Cerebellar nuclear complex (tissue), 1 donor: ENCODE measurements at places on chromosomes 6 and 20.

- no peak for DNase-seq
Measured at GRCh38 chr20:58590679-58591473, 60.2 kb upstream of the STX16 start.

DNA sequence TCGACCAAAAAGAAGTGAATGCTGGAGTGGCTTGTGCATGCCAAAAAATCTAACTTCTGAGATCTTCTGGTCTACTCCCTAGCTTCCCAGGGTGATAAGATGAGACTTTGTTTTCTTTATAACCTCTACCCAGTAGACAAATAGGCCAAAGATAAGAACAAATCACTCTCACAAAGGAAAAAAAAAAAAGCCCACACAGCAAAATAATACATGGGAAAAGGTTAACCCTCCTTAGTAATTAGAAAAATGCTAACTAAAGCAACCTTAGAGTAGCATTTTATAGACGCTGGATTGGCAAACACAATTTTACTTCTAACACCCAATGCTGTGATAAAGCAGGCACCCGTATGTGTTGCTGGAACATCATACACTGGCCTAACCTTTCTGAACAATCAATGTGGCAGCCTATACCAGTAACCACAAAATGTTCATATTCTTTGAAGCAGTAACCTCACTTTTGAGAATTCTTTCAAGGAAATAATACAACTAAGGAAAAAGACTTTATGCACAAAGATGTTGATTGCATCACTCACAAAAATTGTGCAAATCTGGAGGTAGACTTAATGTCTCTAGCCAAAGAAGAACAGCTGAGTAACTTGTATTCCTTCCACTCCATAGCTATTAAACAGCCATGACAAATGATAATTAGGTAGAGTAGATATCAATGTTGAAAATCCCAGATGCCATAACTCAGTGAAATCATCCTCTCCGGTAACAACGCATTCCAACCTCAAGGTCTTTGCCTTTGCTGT, 116.3 kb upstream of the QKI start:
- DNase-seq, result no peak

- DNase-seq, result no peak
Measured at GRCh38 chr6:144657691-144658090, 372.6 kb downstream of the UTRN start.

- no peak for DNase-seq
Measured at GRCh38 chr20:6994452-6994851, 227.0 kb downstream of the BMP2 start.

- no peak for DNase-seq
Measured at GRCh38 chr20:11401988-11402387, 515.7 kb upstream of the BTBD3 start.

DNA sequence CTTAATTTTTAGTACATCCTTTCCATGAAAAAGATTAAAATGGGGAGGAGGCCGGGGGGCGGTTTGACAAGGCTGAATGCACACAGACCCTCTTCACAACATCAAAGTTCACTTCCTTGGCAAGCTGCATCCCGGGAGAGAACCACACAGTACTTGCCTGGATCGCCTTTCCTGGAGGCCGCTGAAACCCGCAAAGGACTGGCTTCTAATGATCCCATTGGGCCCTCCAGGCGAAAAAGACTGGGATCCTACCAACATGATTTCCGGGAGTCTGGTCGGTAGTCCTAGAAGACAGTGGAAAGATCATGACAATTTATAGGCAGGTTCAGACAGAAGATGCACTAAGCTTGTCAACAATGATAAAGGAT, 60.2 kb downstream of the RIPOR2 start:
- no peak for DNase-seq

DNA sequence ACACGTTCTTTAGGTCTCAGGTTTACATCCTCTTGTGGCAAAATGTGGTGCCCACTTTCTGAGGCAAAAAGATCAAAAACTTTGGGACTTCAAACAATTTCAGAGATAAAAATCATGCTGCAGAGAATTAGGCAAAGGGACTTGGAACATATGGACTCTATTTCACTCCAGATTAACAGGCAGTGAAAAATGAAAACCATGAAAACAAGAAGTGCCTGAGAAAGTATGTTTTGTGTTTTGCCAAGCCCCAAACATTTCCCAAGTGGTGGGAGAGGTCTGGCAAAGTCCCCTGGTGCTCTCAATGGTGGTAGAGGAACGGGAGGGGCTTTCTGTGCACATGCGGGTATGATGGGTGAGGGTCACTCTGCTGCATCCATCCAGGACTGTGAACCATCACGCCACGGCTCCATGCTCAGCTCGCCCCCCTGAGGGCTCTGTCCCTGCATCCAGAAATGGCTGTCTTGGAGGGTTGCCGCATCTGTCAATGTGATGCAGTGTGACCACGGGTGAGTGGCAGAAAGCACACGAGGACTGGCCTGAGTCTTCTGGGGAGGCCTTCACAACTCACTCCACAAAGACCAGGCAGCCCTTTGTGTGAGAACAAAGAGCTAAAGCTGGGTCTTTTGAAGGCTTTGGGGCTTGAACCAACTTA, 43.2 kb upstream of the TBC1D7 start:
- DNase-seq, result no peak

GRCh38 chr6:11233673-11234573, 1.5 kb upstream of the NEDD9 start:
- no peak for DNase-seq

GRCh38 chr20:33183312-33183711, 15.4 kb downstream of the BPIFA2 start:
- no peak for DNase-seq

DNA sequence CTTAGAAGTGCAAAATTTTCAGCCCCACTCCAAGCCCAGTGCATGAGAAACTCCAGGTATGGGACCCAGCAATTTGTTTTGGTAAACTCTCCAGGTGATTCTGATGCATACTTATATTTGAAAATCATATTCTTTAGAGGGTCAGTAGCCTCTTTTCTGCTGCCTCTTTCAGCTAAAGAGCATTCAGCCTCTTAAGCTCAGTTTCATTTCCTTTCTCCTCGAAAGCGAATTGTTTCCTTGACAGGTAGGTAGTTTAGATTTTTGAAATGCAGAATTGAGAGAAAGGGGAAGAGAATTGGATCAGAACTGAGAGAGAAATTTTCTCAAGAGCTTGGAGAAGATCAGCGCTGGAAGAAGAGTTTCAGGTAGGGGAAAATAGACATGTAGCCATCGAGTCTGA, 995.8 kb upstream of the FLRT3 start:
- no peak for DNase-seq

GRCh38 chr20:41166201-41167117, 29.1 kb downstream of the PLCG1 start:
- DNase-seq, result no peak

DNA sequence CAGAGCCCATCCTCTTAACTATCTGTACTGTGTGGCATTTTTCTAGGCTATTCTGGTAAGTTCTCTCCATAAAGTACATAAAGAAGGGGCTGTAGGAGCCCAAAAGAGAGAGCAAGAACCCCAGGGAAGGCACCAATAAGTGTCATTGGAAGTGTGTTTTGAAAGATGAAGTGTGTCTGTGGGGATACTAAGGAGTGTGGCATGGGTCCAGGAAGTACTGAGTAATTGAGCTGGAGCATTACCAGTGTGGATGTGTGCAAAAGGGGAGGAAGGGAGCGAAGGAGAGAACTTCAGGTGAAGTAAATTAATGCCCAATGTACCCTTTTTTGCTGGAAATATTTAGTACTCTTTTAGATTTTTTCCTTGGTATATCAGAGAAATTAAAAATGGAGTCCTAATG, 63.9 kb downstream of the KCNS1 start:
- no peak for DNase-seq

GRCh38 chr6:156776840-156777576, at the start of gene ARID1B:
Gene ARID1B (plus strand): TSS chr6:156777378. CDS start chr6:156777681, 303 bp downstream.
- no peak for DNase-seq

DNA sequence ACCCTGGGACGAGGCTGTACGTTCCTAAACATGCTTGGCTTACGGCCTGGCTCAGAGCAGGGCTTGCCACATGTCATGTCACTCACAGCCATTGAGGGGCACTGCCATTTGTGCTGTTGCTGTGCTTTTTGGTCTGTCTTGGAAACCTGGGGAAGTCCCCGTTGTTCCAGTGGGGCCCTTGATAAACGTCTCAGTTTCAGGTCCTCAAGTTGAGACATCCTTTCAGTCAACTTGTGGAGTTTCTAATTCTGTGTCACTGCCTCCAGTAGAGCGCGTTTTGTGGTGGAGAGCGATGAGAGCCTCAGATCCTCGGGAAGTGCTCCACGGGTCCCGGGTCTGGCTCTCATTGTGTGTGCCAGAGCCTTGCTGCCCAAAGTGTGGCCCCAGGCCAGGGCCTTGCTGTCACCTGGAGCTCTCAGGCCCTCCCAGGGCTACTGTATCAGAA, 43.0 kb upstream of the CCR6 start:
- no peak for DNase-seq

DNA sequence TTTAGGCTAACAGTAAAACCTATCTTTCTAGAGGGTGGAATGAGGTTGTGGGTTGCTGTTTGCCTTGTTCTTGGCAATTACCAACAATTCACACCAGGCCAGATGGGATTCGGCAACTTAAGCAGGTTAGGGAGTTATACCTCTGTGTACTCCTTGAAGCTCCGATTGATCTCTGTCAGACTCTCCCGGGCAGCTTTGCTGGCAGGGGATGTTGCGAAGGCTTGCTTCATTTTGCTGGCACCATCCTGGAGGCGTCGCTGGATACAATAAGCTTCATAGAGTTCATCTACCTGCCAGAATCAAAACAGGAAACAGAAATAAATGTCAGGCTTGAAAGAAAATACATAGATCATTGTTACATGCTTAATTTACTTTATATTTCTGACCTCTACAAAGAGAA, 66.4 kb upstream of the ARMH2 start:
- DNase-seq, result no peak

DNA sequence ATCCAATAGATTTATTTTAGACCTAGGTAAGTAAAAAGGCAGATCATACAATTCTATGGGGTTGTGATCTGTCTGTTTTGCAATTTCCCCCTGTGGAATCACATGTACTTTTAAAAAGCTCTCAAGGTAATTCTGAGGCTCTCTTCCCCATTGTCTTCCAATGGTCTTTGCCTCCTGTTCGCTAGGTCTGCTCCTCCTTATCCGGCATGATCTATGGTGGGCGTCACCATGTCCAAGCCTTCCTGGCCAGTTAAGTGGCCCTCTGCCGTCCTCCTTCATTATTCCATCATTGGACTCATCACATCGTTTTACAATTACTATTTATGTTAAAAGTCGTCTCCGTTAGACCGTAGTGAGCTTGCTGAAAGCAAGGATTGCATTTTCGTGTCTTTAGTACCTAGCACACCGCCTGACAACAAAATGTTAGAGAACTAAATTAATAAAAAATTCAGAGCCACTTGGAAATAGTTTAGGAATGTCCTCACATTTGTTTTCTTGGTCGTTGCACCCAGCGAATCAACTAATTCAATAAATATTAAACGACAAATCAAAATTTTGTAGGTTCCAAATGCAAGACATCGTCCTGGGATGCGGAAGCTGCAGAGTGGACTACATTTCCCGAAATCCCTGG, 2.2 kb upstream of the STXBP5 start:
- no peak for DNase-seq

- no peak for DNase-seq
Measured at GRCh38 chr20:6302041-6302440, 179.2 kb upstream of the FERMT1 start.

- no peak for DNase-seq
Measured at GRCh38 chr6:113630738-113631535, 226.2 kb upstream of the MARCKS start.

GRCh38 chr6:114080891-114081510, 110.1 kb upstream of the HDAC2 start:
- no peak for DNase-seq

- DNase-seq, result no peak
Measured at GRCh38 chr20:45193331-45193730, 13.5 kb upstream of the SEMG1 start.

DNA sequence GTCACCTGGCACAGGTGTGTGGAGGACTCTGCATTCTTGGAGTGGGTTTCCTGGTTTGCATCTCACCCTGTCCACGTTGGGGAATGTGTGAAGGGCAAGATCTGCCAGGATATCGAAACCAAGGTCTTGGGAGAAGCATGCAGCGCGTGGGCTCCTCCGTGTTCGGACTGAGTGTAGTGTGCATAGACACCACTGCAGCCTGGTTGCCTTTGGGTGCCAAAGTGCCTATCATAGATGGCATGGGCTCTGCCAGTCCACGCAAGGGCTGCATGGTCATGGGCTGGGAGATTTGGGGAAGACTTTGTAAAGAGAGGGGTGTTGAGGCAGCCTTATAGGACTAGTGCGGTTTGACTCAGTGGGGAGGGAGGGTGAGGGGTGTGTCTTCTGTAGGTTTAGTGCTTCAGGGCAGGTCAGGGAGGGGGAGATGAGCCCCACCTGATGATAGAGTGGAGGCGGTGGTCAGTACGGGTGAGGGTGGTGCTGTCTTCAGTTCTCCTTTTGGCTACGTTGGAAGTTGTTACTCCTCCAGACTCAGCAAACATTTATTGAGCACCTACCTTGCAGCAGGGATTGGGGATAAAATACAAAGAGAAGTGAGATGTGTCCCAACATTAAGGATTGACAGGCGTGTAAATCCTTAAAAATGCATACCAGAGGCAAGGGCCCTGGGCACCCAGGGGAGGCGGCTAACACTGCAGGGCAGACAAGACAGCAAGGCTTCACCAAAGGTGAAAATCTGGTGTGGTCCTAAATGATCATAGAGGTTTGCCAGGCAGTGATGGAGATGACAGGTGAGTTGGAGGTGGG, 28.3 kb downstream of the DUSP22 start:
- no peak for DNase-seq

DNA sequence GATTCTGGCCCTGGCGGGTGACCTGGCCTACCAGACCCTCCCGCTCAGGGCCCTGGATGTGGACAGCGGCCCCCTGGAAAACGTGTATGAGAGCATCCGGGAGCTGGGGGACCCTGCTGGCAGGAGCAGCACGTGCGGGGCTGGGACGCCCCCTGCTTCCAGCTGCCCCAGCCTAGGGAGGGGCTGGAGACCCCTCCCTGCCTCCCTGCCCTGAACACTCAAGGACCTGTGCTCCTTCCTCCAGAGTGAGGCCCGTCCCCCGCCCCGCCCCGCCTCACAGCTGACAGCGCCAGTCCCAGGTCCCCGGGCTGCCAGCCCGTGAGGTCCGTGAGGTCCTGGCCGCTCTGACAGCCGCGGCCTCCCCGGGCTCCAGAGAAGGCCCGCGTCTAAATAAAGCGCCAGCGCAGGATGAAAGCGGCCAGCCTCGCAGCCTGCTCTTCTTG, 868 bp upstream of the SLC2A4RG start:
- DNase-seq, result no peak
